Stimulated activated effector memory CD8-positive, alpha-beta T cell treated with anti-CD3 and anti-CD28 coated beads, Interleukin-12 subunit alpha, Interleukin-12 subunit beta, amount 100 ng/mL, for 72 hours (primary cell): ENCODE measurements at places on chromosomes 12 and 14.

GRCh38 chr12:22821985-22822384, 197.0 kb downstream of the ETNK1 start:
- no peak for DNase-seq

DNA sequence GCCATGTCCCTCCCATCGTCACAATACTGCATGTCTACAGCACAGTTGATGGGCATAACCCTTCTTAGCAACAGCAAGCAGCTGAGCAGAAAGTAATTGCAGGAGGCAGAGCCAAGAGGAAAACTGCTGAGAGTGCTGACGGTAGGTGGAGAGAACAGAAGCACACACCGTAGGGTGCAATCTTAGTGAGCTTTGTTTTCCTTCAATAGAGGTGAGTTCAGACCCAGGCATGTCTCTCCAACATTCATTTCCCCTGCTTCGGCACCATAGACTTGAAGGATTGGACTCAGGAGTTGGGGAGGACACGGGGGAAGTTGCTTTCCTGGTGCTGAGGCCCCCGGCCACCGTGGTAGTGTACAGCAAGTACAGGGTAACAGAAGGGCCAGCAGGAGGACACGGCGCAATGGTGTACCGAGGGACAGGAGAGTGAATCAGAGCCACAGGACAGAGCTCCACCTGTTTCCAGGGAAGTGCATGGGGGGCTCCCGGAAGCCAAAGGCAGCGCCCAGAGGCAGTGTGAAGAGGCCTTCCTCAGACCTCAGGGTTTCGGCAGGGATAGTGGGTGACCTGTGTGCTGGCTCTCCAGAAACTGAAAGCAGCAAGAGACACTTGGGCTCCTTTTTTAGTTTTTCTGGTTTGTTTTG, 36.3 kb upstream of the SINHCAF start:
- DNase-seq: peak; percentile 52

GRCh38 chr14:94451091-94451771, 1.4 kb downstream of the SERPINA11 start:
- no peak for DNase-seq

- no peak for DNase-seq
Observed at GRCh38 chr14:21048638-21049037, 6.5 kb downstream of the RNASE7 start.

DNA sequence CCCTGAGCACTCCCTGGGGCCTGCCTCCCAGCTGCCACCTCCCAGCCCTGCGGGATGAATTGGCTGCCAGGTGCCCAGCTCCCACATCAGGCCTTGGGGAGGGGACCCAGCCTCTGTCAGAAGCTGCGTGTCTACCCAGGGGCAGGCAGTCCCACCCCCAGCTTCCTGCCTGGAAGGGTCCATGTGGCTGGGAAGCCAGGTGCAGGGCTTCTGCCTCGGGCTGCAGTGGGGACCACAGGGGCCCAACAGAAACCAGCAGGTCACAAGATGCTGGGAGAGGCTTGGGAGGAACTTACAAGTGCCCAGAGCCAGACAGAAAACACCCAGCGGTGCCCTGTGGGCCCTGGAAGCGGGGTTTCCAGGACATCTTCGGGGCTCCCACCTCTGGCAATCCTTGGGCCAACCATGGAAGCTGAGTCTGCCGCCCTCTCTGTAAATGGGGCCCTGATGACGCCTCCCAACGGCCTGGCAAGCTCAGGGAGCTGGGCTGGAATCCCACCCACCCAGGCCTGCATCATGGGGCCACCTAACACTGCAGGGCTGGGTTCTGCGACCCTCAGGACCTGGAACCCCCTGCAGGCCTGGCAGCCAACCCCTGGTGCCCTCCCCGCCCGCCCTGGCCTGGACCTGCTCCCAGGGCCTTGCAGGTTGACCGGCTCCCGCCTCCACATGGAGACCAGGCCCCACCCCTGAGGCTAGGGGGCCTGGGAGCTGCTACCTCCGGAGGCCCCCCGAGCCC, 36.6 kb downstream of the CCNK start:
- no peak for DNase-seq

GRCh38 chr12:29759950-29760349, 23.8 kb downstream of the TMTC1 start:
- no peak for DNase-seq

DNA sequence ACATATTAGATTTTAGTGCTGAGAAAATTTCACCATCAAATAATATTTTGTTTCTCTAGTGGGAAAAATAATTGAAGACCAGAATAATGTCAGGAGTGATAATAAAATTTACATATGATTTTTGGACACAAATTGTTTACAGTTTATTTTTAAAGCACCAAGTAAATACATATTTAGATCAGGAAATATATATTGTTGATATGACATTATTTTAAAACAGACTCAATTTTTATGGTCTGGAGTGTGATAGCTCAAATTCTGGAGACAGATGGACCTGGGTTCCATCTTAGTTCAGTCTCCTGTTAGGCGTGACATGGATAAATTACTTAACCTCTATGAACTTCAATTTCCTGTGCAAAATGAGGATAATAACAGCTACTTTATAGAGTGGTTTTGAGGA, 135.4 kb downstream of the TPH2 start:
- DNase-seq: no peak

GRCh38 chr12:49664167-49664566, 40.8 kb downstream of the PRPF40B start:
- no peak for DNase-seq

DNA sequence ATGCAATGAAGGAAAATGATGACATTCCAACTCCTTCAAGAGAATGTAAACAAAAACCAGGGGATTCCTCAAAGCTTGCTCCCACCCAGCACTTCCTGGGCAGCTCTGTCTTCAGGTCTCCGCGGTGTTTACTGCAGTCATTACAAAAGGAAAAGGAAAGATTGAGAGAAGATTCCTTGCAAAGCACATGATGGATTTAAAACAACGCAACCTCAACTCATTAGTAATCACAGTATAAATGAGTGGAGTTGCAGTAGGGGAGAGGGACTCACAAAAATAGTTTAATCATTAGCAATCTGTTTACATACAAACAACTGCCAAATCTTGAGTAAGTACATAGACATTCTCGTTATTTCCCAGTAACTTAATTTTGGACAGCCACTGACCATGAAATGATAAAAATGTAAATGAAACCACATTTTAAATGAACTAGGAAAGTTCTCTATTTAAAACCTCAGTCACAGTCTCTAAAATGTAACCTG, 49.7 kb upstream of the OVCH1 start:
- no peak for DNase-seq

- DNase-seq: no peak
Observed at GRCh38 chr14:94773061-94773648, 3.2 kb upstream of the GSC start.

DNA sequence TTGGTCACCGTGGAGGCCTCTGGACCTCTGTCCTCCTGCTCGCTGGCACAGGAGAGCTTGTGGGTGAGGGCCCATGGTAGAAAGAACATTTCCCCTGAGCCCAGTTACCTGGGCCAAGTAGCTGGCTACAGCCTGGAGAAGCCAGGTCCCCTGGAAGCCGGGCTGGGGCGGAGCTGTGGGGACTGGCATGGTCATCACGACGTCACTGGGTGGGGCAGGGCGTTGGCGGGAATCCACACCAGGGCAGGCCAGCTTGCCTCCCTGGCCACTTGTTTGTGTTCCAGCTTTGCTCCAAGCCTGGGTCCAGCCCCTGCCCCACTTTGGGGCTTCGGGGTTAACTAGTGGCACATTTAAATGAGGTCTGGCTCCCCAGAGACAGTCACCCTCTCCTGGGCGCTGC, 35.0 kb upstream of the SLC24A4 start:
- DNase-seq: no peak

DNA sequence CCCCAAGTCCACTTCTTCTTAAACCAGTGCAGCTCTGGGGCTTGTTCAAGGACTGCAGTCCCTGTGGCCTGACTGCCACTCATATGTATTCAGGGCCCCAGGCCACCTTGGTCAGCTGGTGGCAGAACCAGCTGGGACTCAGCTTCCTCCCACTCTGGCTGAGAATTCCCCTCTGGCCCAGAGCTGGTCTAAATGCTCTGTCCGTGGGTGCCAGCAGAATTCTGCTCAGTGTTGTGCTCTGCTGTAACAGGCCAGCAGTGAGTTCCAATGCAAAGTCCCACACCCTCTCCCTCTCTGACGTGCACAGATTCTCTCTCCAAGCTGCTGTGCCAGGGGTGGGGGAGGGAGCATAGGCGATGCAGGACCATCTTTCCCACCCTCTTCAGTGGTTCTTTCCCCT, 210.4 kb upstream of the RGS6 start:
- no peak for DNase-seq

DNA sequence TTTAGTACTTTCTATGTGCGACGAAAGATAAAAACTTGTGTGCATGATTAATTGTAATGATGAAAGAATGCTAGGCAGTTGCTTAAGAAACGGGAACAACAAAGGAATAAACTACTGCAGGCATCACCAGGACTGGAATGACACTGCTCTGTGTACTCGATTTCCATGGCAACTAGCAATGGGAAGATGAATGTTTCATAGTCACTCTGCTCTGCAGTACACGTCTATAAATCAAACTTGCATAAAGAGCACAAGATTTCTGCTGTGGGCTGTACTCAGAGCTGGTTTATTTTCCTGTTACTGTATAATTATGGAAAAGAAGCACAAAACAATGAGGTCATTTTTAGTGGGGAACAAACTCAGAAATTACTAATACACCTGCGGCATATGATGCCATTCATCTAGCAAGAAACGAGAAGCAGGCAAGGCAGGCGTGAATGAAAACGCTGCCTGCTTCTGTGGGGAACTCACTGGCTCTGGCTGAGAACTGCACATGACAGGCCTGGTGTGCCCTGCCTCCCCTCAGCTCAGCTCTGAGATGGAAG, 41.8 kb downstream of the EFCAB11 start:
- DNase-seq: no peak

DNA sequence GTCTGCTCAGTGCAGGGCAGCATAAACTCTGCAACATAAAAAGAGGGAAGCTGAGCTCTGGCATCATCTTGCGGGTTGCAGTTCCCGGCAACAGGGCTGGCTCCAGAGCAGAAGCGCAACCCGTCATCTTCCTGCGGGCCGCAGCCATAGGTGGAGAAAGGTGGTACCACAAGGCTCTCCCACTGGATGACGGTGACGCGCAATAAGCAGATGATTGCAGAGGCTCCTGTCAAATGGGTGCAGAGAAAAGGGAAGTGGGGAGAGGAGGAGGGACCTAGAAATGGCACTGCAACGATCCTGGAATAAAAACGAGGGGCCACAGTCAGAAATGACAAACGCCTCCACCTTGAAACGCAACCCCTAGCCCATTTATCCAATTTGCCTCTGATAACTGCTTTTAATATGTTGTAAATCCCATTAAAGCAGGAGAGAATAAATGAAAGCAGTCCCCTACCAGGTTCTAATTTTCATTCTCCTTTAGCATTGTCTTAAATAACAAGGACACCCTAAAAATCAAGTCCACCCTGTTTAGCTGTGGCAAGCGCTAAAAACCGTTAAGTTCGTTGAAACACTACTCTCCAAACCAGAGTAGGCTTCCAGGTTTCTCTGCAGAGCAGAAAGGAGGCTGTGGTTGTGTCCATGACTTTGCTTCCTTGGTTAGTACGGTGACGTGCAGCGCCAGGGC, 30.9 kb upstream of the TUBA1C start:
- DNase-seq: no peak

DNA sequence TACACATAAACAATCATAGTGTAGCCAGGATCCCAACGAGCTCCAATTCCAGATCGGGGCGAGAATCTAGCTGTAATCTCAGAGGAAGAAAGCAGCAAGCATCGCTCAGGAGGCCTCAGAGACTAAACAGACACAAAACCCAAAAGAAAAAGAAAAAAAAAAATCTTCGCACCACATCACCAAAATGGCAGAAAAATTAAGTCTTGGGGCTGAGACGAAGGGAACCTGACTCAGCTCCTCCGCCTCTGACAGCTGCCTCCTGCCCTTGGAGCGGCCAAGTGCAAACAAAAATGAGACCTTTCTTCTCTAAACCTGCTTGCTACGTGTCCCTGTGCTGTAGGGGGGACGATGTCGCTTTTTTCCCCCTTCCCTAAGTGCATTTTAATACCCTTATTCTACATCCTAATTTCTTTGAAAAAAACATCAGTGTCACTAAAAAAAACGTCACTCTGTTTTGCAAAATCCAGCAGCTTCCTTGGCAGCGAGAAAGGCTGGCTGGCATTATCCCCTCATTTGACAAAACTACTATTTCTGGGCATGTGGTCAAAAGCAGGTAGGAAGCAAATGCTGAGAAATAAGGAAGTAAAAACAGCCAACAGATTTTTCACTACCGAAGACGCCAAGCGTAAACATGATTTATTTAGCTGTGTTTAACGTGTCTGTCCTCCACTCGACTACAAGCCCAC, 30.5 kb downstream of the BCL11B start:
- DNase-seq: no peak

- no peak for DNase-seq
Observed at GRCh38 chr12:77995436-77996167, 164.9 kb downstream of the NAV3 start.

DNA sequence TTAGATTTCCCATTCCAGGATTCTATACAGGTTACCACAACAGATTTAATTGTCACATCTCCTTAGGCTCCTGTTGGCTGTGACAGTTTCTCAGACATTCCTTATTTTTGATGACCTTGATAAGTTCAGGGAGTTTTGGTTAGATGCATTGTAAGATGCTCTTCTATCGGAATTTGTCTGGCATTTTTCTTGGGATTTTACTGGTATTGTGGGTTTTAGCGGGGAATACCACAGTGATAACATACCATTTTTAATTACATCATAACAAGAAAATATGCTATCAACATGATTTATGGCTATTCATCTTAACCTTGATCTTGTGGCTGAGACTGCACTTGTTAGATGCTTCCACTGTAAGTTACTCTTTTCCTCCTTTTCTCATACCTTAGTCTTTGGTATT, 217.5 kb upstream of the PPFIA2 start:
- DNase-seq: no peak

DNA sequence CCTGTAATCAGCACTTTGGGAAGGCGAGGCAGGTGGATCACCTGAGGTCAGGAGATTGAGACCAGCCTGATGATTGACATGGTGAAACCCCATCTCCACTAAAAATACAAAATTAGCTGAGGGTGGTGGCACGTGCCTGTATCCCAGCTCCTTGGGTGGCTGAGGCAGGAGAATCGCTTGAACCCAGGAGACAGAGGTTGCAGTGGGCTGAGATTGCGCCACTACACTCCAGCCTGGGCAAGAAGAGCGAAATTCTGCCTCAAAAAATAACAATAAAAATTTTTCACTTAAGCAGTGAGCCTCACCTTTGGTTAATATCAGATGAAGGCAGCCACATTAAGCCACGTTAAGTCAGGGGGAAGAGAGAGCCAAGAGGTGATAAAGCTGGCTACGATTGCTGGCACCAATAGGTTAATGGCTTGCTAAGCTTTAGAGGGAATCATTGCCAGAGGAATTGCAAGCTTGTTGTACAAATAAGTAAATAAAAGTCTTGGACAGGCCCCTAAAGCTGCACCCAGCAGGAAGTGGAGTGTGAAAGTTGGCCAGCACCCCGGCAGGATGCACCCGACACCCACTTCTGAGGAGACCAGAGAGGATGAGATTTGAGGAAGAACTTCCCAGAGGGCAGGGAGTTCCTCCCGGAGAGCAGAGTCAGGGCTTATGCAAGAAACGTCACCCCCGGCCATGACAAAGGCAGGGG, 41.3 kb upstream of the TESC start:
- no peak for DNase-seq
